ENCODE measurements at places on chromosomes 2 and 18.

DNA sequence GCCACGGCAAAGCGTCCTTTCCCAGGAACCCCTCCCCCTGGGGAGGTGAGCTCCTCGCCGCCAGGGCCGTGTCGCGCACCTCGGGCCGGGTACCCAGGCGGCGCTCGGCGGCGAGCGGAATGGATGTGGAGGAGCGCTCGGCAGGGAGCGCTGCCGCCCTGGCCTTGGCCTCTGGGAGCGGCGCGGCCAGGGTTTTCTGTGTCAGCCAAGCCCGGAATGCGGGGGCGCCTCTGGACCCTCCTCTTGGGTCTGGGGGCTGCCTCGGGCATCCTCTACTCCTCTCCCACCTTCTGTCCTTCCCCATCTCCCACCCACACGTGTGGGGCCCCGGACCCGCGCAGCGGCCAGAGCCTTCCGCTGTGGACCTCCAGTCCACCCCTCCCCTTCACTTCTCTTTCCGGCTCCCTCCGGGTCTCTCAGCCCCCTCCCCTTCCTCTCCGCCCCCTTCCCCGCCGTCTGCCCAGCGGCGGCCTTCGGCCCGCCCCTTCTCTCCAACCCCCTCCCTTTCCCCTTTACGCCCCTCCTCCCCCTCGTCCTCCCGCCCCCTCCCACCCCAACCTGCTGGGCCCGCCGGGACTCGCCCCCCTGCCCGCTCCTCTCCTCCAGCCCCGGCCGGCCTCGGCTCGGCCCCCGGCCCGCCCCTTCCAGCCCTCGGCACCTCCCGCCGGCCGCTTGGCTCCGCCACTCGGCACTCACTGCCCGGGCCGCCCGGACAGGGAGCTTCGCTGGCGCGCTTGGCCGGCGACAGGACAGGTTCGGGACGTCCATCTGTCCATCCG lies at the start of gene MERTK:
TSS of gene MERTK (plus strand) at position 684 of the 779 bp plus-strand sequence. CDS start 129 bp downstream, outside the sequence.
- DNase-seq: peak; percentile 87

DNA sequence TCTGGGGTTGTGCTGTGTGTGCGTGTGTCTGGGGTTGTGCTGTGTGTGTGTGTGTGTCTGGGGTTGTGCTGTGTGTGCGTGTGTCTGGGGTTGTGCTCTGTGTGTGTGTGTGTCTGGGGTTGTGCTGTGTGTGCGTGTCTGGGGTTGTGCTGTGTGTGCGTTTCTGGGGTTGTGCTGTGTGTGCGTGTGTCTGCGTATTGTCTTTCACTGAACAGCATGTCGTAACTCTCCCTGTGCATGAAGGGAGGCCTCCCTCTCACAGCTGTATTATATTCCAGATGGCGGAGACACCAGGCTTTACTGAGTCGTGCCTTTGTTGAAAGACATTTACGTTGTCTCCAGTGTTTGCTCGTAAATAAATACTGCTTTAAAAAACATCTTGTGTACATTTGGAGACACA lies 5.9 kb downstream of the ACKR3 start:
- DNase-seq: no peak

GRCh38 chr18:3074087-3074486 lies 61.1 kb upstream of the LPIN2 start:
- DNase-seq: no peak

DNA sequence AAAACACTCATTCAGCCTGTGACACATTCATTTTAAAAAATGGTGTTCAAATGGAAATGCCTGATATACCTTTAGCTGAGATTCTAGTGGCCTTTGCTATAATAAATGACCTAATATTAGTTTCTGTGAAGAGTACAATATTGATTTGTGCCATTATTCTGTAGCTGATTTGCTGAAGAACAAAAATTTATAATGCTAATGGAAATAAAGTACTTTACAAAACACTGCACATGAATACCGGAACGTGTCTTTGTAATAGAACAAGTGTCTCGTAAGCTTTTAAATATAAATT lies 138.7 kb downstream of the WDR7 start:
- DNase-seq: no peak

DNA sequence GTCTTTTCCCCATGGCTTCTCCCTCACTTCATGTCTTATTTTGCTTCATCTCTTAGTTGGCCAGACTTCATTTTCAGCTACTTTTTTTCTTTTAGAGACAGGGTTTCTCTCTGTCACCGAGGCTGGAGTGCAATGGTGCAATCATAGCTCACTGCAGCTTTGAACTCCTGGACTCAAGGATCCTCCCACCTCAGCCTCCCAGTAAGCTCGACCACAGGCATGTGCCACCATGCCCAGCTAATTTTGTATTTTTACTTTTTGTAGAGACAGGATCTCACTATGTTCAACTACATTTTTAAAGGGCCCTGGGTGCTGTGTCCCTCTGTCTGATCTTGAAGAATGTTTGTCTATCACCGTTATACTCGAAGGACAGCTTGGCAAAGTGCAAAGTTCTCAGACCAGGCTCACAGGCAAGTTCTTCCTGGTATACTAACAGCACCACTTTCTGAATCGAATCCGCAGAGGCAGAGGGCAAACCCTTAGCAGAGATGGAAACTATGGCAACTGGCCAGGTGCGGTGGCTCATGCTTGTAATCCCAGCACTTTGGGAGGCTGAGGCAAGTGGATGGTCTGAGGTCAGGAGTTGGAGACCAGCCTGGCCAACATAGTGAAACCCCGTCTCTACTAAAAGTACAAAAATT lies 60.9 kb downstream of the SOWAHC start:
- no peak for DNase-seq

- no peak for DNase-seq
Measured at GRCh38 chr2:139969323-139969722, 1189.1 kb upstream of the NXPH2 start.

- no peak for DNase-seq
Measured at GRCh38 chr2:10454505-10454904, 6.4 kb upstream of the ODC1 start.

DNA sequence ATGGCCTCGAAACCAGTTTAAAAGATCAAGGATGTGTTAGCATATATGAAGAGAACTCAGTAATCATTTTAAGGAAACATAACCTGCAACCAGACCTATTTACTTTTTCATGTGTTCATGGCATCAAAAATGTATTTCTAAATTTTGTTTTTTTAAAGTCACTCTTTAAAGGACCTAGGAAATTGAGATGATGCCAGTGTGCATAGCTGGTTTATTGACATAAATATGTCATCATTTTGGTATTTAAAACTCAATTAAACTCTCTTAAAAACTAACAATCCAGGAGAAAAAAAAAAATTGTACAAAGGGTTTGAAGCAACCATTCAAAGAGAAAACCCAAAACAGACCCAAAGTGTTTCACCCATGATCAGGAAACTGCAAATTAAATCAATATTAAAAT lies 198.9 kb upstream of the RND3 start:
- DNase-seq: no peak

DNA sequence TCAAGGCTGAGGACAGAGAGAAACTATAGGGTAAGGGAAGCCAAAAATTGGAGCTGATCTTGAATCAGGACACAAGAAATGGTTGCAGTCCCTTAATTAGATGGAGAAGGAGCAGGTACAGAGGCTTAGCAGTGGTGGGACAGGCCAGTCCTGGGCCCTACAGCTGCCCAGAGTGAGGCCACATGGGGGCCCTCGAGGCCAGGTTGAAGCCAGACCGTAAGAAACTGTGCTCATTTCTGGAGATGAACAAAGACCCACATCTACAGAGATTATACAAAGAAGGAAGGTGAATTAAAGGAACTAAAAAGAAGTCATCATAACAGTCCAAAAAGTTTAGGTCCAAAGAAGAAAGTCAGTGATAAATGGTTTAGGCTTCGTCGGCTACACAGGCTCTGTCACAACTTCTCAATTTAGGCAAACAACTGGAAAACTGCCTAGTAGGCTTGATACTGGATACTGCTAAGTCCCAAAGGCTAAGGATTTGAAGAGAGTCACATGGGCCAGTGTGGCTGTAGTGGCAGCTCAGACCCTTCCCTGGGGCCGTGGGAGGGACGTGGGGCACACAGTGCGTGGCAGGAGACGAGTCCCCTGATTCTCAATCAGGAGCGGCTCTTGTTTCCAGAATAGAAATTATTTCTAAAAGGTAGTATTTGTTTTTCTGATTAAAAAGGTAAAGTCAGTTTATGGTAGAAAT lies 50.4 kb upstream of the CNGA3 start:
- no peak for DNase-seq

GRCh38 chr2:216994353-216994854 lies 134.5 kb upstream of the TNP1 start:
- no peak for DNase-seq

All from 8988T (cell line).